ENCODE measurements at places on chromosomes 2 and 18.

DNA sequence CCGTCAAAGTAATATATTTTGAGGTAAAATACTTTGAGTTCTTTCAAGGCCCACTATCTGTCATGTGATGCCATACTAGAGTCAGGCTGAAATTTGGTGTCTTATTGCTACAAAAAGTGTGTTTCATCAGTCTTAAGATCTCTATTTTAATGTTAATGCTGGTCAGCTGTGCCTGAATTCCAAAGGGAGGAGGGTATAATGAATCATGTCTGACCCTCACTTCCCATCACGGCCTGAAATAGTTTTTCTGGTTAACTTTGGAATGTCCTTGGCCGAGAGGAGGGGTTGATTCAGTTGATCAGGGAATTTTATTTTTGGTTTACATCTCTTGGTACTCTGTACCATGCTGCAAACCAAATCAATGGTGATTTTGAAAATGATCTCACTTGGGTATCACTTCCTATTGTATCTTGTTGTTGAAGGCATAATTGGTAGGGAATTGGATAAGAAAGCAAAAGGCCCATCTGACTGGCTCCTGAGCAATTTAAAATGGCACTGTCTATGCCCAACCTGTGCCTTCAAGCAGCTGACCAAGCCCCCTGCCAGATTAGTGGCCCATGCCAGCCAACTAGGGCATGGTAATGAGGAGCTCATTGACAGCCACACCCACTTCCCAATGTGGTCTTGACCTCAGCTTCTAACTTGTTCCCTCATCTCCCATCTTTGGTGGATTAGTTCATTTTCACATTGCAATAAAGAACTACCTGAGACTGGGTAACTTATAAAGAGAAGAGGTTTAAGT is 6.1 kb upstream of the SLC35F5 start:
- no peak for DNase-seq

GRCh38 chr2:160994141-160995002 is 165.9 kb upstream of the TANK start:
- peak; percentile 12 for DNase-seq

- no peak for DNase-seq
Measured at GRCh38 chr2:48131539-48132270, 225.4 kb upstream of the FBXO11 start.

DNA sequence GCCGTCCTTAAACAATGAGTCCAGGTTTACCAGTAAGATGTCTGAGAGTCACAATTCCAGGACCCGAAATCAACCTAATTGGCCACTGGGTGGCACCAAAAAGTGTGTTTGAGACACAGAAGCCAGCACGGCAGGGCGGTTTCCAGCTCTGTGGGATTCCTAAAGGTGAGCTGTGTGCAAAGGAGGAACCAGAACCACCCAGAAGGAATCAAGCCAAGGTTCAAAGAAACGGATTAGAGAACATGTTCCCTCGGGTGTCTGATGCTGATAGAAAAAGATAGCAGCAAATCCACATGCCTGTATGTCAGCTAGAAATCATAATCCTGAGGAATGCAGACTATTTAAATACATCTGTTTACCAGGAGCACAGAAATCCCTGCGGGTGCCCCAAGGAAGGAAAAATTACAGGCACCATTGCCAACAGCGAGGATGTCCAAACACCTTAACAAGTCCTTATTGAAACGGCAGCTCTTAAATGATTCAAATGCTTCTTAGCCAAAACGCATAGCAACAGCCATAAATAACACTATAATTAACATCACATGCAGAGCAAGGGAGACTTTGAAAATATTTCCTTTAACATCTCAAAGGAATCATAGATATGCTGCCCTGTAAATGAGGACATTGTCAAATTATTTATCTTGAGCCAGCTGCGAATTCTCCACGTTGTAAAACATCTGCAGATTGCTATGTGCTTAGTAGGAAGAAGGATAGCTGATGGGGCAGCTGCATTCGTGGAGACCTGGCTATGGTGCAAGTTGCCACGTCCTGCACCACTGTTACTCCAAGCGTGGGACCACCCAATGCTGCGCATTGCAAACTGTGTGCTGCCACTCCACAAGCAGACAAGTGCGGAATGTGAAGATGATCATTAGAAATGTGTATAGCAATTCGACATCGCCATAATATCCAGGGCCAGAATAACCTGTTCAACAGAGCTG is 318.7 kb upstream of the NCKAP5 start:
- DNase-seq: peak; percentile 31

GRCh38 chr2:160996584-160996983 is 163.6 kb upstream of the TANK start:
- no peak for DNase-seq

GRCh38 chr2:40189881-40190280 is 262.0 kb downstream of the SLC8A1 start:
- DNase-seq: no peak

DNA sequence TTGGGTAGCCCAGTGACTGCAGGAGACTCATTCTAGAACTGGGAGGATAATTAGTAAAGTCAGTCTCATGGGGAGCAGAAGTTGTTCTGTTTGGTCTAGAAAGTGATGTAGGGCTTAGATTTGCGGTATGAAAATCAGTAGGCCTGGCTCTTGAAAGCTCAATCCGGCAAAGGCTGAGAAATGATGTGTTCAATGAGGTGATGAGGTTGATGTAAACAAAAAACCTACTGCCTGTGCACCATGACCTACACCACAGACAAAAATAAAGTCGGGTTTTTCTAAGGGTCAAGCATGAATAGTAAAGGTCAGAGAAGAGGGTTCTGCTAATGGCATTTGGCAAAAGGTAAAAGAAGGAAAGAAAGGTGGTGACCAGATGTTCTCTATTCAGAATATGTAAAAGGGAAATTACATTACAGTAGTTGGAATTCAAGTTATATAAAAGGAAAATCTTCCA is 80.8 kb upstream of the COL5A2 start:
- no peak for DNase-seq

GRCh38 chr2:85137156-85137555 is 4.0 kb downstream of the TCF7L1 start:
- no peak for DNase-seq

GRCh38 chr2:167753142-167753541 is 494.3 kb downstream of the STK39 start:
- DNase-seq: no peak

- no peak for DNase-seq
Measured at GRCh38 chr2:171480908-171481307, 41.4 kb upstream of the CYBRD1 start.

DNA sequence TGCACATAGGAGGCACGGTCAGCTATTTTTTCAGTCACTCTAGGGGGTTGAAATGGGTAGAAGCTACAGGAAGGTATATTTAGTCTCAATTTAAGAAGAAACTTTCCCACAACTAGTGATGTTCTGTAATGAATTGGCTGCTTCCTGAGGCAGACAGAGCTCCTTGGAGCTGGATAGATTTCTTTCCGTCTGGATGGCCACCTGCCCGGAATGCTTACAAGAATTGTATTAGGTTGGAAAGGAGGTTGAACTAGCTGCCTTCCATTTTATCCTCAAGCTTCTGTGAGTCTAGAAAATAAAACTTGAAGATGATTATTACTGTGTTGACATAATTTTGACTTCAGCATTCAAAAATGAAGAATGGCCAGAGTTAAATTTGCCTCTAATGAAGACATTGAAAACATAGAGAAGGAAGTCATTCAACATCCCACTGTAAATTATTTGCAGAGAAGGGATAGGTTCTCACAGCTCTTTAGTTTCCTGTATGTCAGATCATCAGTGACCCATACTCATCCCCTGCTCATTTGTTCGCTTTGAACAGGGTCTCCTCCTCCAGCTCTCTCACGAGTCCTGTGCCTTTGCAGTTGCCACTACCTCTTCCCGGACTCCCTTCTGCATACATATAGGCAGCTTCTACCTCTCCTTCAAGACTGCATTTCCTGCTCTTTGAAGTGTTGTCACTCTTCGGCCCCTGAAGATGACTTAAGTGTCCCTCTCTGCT is 88.8 kb downstream of the CRIM1 start:
- DNase-seq: no peak

GRCh38 chr2:8984855-8985254 is 18.6 kb downstream of the MBOAT2 start:
- no peak for DNase-seq

- DNase-seq: no peak
Measured at GRCh38 chr18:71597219-71597618, 946.9 kb downstream of the CBLN2 start.

DNA sequence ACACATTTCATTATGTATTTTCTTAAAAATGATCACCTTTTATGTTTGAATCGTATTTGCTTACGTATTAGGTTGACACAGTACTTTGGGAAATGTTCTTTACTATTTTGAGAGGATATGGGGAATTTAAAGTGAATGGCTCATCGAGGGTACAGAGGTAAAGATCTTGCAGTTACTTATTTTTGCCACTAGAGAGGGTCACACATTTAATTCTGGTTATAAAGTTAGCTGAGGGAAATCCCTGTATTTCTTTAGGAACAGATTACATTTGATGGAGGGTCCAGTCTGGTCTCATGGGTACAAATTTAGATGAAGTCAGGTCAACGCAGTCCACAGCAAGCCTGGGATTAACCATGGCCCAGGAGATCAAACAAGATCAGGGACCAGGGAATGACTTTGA is 24.5 kb downstream of the DYNC2LI1 start:
- DNase-seq: no peak

DNA sequence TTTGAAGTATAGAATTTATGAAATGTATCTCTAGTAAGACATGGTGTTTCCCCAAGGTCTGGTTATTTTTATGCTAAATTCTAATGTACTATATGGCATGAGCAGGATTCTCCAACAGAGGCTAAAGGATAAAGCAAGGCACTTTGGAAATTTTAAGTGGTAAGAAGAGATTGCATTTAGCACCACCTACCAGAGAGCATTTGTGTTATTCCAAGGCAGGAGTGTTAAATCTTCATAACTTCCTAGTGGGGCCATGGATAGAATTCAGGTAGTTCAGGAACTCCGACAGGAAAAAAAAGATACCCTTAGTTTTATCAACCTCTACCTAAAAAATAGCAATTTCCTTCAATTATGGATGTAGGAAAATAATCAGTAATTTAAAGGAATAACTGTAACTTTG is 497.4 kb upstream of the CRIM1 start:
- DNase-seq: no peak

- no peak for DNase-seq
Measured at GRCh38 chr2:223625652-223626051, 23.5 kb upstream of the SCG2 start.

GRCh38 chr2:12809526-12809925 is 92.8 kb downstream of the TRIB2 start:
- DNase-seq: no peak

GRCh38 chr2:134490559-134490958 is 228.2 kb downstream of the TMEM163 start:
- no peak for DNase-seq

- no peak for DNase-seq
Measured at GRCh38 chr2:218332288-218332687, 24.4 kb upstream of the CATIP start.

GRCh38 chr2:220783671-220784070 is 788.4 kb downstream of the EPHA4 start:
- peak; percentile 87 for DNase-seq

- no peak for DNase-seq
Measured at GRCh38 chr2:208112969-208113368, 11.4 kb downstream of the CRYGD start.

DNA sequence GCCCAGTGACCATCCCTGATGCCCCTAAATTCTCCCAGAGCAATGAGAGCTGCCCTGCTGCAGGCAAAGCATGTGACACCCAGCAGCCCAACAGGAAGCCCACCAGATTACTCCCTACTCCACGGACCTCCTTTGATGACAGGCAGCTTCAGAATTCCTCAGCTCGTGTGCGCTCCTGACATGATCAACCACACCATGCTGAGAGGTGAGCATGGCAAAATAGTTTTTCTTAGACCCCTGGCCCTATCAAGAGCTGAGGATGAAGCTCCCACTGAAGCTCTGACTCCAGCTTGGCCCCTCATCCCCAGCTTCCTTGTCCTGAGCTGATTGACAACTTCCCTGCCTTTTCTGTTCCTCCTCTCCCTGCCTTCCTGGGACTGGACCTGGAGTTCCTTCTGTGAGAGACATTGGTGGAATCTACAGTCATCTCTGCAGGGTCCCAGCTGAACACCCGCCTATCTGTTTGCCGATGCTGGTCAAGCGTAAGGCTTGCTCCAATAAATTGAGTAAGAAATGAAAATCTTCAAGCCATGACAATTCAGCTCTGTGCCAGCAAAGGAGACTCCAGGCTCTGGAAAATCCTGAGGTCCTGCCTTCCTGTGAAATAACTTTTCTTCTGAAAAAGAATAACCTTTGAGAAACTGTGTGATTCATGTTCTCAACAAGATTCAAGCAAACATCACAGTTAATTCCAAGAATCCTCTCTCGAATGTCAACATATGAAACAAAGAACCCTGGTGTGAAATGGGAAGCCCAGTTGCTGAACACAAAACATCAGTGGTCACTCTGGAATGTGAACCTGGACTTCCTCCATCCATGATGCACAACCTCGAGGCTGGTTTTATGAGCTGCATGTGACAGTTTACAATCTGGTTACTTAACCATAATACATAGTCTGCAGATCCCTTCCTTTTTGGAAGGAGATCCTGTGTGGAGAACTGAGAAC is 201.1 kb downstream of the SPP2 start:
- DNase-seq: no peak

DNA sequence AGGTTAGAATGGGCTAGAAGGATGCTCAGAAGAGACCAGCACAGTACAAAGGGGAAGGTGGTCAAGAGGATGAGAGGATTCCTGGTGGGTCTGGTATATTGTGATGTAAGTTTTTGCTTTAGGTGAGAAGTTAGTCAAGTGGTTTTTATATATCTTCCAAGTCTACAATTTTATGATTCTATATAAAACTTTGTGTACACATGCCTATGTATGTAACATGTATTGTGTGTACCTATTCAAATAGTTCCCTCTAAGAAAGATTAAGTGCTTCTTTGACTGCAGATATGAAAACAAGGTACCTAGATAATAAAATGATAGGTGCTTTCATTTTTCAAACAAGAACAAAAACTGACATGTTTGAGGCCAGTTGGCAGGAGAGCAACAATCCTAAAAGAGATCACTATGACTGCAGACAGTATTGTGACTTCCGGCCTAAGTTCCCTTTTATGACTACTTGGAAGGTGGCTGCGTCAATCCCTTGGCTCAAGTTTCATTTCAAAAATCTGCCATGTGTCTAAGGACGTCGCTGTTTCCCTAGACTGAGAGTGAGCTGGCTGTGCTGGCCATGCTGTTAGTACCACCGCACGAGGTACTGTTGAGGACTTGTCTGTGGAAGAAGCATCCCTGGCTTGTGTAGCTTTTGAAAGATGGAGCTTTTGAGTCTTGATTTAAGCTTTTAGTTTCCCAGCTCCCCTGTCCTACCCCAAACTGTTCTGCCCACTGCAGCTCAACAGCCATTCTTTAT is 123.1 kb downstream of the PRPF40A start:
- no peak for DNase-seq

DNA sequence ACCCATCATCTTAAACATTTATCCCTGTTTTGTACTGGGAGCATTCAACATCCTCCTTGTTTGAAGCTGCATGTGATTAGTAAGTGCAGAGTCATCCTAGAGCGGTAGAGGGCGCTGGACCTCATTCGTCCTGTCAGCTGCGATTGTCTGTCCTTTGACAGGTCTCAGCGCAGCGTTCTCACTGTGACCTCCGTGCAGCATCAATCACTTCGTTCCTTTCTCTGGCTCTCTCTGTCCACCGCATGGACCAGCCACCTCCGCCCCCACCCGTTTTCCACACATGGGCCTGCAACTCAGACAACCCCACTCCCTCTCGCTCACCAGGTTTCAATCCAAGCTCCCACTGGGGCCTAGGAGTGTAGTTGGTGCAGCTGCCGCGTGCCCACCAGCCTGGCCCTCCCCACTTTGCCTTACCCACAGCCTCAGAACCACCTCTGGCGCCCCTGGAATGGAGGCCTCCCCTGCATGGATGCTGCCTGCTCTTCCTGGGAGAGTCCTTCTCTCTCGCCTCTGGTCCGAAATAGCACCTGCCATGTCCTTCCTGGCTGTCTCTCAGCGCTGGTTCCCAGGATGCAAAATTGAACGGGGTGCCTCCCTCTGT is 90.5 kb downstream of the NDUFA10 start:
- no peak for DNase-seq
